ENCODE measurements at places on chromosomes 6 and 20.

DNA sequence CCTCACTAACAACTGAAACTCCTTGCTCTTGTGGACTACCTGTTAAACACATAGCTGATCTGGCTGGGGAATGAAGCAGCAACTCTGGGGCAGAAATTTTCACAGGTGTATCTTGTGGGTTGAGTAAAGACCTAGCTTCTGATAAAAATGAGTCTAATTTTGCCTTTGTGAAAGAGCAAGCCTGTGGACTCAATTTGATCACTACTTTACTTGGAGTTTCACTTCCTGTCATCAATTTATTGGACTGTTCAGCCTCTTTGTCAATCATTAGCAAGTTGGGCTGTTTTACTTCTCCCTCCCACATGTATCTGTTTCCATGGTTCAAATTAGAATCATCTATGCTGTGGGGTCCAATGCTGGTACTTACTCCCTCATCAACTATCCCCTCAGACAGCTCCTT, 29.6 kb upstream of the CRIP3 start:
- no peak for DNase-seq

- DNase-seq: no peak
Observed at GRCh38 chr6:166950443-166950821, 5.9 kb downstream of the RNASET2 start.

GRCh38 chr6:26021001-26021349, 58.4 kb downstream of the TRIM38 start:
- DNase-seq: peak; percentile 46

DNA sequence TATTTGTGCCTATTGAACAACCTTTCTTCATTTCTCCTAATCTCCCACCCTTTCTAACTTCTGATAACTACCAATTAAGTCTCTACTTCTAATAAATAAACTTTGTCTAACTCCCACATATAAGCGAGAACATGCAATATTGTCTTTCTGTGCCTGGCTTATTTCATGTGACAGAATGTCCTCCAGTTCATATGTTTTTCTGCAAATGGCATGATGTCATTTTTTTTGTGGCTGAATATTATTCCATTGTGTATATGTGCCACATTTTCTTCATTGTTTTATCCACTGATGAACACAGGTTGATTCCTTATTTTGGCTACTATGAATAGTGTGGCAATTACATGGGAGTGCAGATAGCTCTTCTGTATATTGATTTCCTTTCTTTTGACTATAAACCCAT, 1041.5 kb upstream of the MANEA start:
- DNase-seq: no peak

DNA sequence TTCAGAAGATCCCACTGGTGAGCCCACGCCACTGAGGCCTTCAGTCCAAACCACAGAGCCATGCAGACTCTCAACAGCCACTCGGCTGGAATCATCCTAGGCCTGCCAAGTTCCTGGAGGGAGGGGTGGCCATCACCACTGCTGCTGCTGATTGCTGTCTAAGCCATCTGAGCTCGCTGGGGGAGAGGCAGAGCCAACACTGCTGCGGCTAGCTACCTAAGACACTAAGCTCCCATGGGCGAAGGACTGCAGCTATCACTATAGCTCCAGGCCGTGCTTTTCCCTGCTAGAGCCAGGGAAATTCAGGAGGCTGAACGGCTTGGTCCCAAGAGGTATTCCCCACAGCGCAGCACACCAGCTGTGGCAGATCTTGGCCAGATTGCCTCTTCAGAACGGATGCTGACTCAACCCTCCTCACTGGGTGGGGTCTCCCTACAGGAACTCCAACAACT, 73.6 kb downstream of the TBC1D32 start:
- no peak for DNase-seq

GRCh38 chr6:138972226-138972665, 15.8 kb downstream of the REPS1 start:
- DNase-seq: no peak

DNA sequence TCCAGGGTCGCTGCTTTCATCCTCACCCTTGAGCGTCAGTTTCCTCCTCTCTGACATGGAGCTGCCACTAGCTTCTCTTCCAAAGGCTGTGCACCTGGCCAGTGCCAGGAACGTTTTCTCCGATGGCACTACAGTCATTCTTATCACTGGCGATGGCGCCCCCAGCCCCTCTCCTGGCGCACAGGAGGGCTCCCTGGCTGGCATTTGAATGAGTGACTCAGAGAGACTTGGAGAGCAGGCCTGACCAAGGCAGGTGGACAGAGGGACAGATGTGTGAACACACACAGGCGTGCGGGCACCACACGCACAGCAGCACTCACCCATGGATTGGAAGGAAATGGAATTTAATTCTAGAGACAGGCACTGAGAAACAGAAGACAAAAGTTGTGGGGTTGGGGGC, 77.6 kb downstream of the SRC start:
- no peak for DNase-seq

GRCh38 chr20:63590218-63591146, 16.4 kb upstream of the HELZ2 start:
- DNase-seq: no peak

DNA sequence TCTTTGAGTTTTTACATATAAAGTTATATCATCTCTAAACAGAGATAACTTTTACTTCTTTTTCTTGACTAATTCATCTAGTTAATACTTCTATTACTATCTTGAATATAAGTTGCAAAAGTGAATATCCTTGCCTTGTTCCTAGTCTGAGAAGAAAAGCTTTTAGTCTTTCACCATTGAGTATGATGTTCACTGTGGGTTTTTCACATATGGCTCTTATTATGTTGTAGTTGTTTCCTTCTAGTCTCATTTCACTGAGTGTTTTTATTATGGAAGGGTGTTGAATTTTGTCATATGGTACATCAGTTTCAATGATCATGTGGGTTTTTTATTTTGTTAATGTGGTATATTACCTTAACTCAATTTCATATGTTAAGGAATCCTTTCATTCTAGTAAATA, 488.3 kb downstream of the COL12A1 start:
- no peak for DNase-seq

DNA sequence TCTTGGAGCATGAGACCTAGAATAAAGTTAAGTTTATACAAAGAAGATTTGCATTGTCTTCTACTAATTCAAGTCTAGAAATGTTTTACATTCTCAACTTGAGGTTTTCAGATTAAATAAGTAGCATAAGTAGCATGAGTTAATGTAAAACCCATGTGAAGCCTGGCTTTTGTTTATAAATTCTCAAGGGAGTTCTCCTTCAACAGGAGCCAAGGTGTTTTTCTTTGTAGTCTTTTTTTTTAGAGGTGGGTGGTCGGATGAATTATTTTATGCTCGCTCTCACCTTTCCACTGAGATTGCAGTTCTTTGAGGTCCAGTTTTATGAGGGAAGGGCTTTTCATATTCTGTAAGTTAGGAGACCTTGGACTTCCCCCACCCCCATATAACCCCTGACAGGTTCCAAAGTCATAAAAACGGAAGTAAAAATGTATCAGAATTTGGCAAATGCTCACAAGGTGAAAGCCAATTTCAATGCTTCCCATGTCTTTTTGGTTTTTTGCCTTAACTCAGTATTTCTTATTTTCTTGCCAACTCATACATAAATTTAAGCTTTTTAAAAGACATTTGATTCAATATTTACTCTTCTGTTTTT, 244.3 kb upstream of the ASCC3 start:
- no peak for DNase-seq
